ENCODE measurements at places on chromosomes 3 and 15. TPM values are rescaled to one million over a fixed set of nuclear protein-coding genes. Genes with fewer than 3 reads are reported as not detected.

RGMA gene
- total RNA-seq, result not detected

- no peak for DNase-seq
These were observed 32.4 kb upstream of the ALCAM start for GRCh38 chr3:105334138-105334882.

DNA sequence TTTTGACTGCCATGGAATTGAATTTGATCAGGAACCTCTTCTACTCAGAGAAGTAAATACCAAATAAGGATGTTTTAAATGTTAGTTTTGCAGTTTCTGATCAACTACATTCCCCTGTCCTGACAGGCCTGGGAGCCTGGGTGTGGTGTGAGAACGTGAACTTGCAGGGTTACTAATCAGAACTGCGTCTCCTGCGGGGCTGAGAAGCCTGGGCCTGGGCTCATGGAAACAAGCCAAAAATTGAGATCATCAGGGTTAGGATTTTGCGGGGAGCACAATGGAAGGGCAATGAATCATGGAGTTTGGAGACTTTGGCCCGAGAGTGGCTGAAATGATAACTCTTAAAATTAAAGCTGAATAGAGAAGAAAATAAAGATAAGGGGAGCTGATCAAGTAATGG, 47.8 kb upstream of the C3orf70 start:
- DNase-seq, result no peak

DNA sequence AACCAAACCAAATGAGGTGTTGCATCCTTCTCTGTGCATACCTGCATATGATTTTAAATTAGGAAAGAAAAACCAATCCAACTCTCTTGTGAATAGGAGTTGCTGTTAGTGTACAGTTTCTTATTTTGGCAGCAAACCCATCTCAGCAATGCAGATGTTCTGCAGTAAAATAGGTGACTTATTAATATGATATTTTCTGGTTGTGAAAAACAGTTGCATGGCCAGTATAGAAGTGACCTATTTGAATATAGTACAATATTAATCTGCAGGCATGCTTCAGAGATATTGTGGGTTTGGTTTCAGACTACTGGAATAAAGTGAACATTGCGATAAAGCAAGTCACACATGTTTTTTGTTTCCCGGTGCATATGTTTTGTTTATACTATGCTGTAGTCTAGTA, 42.2 kb downstream of the AKAP13 start:
- DNase-seq, result no peak

SPTSSB gene
- not detected for total RNA-seq

DNA sequence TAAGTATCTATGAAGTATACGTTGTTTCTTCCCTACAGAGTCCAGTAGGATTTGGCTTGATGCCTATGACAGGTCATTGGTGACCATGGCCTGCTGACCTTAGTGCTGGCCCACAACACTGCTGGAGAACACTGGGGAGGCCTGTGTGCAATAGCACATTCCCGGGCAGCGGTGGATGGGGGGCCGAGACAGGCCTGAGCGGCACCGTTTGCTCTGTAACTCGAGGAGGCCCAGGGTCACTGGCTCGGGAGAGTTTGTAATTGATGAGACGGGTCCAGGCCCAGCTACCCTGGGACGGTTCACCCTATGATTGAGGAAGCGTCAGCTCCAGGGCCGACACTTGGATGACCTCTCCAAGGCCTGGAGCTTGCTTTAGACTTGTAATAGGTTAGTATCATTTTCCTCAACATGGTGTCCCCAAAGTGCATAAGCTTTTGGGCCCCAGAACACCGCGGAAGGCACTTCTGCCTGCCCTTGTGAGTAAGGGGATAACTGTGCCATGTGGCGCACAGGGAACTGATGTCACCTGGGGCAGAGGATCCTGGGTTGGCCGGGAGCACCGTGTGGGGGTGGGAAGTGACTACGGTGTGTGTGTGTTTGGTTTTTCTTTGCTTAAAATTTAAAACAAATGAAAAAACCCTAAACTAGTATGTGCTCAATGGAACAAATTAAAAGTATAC, 12.0 kb downstream of the TRPM1 start:
- DNase-seq, result no peak

DNA sequence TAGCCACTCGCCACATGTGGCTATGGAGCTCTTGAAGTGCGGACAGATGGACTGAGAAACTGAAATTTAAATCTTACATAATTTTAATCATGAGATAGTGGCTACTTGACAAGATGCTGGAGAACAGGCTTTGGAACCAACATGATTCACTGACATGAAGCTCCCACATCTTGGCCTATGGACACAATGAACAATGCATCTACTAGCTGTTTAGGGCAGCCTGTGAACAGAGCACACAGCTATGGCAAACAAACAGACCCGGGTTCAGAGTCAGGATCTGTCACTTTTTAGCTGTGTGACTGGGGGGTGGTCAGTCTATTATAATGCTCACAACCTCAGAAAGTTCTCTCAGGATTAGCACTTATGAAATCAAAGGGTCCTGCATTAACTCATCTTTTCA, 616.6 kb downstream of the MAGI1 start:
- DNase-seq, result no peak

- no peak for DNase-seq
These were observed 80.8 kb downstream of the RARB start for GRCh38 chr3:25508901-25509300.
